Cardiac septum (tissue), 1 donor: ENCODE measurements at places on chromosomes 4 and X.

DNA sequence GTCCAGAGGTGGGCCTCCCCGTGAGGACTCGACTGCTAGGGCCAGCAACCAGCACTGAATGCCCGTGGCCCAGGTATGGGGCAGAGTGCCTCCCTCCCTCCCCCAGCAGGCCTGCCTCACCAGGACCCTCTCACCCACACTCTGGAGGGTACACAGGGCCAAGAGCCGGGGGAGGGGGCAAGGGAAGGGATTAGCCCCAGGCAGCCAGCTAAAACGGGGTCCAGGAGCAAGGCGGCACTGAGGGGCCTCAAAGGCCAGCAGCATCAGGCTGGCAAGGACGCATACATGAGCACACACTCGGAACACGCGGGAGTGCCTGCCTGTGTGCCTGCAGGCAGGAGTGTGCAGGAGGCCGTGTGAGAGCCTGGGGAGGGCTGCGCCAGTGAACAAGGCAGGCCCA lies 18.3 kb upstream of the DUSP9 start:
- no peak for DNase-seq

DNA sequence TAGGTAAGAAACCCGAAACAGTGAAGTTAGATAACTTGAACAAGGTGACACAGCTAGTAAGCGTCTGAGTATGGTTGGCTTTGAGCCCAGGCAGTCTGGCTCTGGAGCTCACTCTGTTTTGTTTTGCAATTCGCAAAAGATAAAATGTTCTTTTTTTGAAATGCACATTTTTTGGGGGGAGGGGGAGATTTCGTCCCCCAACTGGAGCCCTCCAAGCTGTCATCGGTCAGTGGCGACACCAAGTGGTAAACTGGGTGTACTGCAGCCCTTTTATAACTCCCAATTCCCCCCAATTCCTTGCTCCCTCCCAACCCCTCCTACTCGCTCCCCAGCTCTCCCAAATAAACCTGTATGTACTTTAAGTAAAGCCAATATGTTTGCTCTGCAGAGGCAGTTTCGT lies 2.8 kb upstream of the CLCN5 start:
- DNase-seq: no peak

DNA sequence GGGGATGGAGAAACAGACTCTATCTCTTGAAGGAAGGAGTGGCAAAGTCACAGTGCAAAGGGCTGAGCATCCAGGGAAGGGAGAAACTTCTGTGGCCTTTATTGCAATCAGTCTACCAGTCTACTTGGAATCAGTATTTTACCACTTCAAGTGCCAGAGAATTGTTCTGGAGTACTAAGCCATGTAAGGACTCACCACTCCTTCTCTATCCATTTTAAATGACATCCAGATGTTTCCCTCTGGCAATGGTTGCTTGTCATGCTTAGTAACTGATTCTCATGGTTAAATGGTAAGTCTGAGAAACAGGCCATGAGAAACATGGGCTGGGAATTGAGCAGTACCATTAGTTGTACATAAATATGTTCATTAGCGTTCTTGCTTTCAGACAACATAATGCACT lies 21.1 kb upstream of the SMIM10 start:
- DNase-seq: no peak

DNA sequence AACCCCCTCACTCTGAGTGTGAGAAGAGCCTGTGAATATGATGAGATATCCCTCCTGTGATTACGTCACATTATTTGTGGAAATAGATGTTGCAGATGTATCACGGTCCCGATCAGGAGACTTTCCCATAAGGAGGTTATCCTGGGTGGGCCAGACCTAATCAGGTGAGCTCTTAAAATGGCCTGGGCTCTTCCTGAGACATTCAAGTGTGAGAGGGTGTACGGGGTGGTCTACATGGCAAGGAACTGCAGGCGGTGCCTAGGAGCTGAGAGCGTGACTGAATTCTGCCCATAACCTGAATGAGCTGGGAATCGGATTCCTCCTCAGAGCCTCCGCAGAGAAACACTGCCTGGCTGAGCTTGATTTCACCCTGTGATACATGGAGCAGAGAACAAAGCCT lies 12.9 kb upstream of the CENPVL1 start:
- no peak for DNase-seq

GRCh38 chrX:130084631-130085237 lies 25.6 kb downstream of the ELF4 start:
- DNase-seq: no peak

DNA sequence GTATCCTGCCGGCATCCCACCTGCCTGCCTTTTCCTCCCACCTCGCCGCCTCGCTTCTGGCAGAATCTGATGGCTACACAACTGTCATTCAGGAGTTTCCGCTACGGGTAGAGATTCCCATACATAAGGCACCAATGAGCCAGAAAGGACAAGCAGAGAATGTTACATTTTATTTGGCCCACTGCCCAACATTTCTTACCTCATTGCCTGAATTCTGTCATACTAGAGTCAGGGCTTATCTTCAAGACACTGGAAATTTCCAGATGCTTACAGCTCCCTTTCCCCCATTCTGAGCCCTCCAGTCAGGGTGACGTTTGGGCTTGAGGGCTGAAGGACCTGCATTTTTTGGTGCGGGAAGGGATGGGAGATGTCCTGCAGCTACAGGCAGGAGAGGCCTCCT lies 113.0 kb downstream of the NHS start:
- DNase-seq: no peak

GRCh38 chrX:11836284-11836683 lies 78.2 kb downstream of the MSL3 start:
- no peak for DNase-seq

GRCh38 chr4:36477861-36478260 lies 196.4 kb downstream of the DTHD1 start:
- DNase-seq: no peak

GRCh38 chr4:106809076-106809475 lies 227.0 kb downstream of the DKK2 start:
- DNase-seq: no peak

GRCh38 chr4:153651587-153651986 lies 32.5 kb upstream of the TLR2 start:
- peak; percentile 89 for DNase-seq

DNA sequence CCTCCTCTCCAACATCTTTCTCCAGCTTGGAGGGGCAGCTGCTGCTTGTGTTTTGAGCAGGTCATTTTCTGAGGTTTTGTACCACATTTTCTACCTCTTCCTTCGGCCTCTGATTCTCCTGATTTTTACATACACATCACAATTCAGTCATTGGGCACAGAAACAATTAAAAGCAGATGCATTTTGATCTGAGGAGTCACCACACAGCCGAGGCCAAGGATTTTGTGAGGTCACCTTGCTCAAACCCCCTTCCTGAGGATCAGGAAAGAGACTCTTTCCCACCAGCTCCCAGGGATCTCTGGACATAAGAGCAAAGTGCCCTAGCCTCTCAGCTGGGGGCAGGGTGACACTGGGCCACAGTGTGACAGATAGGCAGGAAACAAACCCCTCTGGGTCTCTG lies 5.4 kb upstream of the FATE1 start:
- peak; percentile 56 for DNase-seq

DNA sequence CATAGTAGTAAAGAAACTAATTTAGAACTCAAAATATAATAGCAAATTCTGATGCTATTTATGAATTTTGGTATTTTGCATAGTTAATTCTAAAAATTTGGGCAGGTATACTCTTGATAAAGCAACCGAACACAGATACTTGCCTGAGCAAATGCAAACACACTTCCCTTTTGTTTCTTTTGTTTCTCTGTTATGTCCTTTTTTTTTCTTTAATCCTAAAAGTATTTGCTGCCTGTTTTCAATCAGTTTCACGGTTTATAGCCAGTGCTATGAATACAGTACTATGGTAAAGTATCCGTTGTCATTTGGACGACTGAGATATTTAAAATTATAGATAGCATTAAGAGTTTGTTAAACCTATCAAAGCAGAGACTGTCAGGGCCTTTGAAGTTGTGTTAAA lies 84.3 kb upstream of the HPRT1 start:
- no peak for DNase-seq

- DNase-seq: no peak
Measured at GRCh38 chr4:163612762-163613161, 118.3 kb downstream of the TMA16 start.

- no peak for DNase-seq
Measured at GRCh38 chr4:98352396-98352795, 91.2 kb downstream of the RAP1GDS1 start.

GRCh38 chrX:101617211-101618191 lies at the start of gene ARMCX6:
Gene ARMCX6, minus strand, starts transcription at chrX:101618000. Its CDS starts 1,380 bp downstream, at chrX:101616620.
- peak; percentile 86 for DNase-seq

- no peak for DNase-seq
Measured at GRCh38 chr4:6820695-6821094, 38.2 kb downstream of the KIAA0232 start.

DNA sequence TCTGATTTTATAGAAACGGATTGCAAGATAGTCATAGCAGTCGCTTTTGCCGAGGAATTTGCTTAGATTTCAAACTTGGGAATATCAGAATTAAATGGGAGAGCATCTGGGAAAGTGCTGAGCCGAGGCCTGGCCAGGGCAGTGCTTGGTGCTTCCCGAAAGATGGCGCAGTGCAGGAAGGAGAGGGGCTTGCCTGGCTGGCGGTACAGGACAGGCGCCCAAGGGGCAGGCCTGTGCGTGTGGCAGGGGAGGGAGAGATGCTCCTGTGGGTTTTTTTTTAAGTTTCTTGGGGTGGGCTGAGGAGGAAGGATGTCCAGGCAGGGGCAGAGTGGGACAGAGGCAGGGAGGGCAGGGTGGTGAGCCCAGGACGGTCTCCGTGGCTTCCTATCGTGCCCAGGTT lies 241.1 kb downstream of the AFAP1 start:
- no peak for DNase-seq

DNA sequence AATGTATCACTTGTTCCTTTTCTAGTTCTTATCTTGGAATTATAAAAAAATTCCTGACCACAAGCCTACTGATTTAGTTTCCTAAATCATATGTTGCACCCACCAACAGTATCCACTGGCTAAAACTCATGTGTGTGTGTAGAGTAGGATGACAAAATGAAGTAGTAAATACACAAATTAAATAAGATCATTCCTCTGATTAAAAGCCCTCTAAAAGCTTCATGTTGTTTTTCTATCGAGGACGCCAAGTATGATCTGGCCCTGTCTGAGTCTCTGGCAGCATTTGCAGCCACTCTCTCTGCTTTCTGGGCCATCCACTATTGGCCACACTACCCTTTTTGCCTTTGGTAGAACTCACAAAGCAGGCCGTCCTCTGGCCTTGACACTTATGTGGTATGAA lies 183.4 kb downstream of the PACRGL start:
- no peak for DNase-seq

DNA sequence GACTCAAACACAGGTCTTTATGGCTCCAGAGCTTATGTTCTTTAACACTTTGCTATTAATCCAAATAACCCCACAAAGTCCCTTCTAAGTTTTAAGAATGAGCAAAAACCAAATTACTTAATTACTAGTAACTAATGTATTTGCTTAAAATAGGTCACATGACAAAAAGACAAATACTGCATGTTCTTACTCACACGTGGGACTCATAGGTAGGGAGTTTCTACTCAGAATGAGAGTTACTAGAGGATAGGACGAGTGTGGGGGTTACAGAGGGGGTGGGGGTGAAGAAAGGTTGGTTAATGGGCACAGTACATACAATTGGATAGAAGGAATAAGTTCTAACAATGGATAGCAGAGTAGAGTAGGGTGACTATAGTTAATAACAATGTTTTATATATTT lies 5.8 kb downstream of the RPS6KA3 start:
- no peak for DNase-seq

- no peak for DNase-seq
Measured at GRCh38 chr4:63171341-63171740, 1237.9 kb downstream of the TECRL start.

GRCh38 chr4:85573270-85573669 lies 98.3 kb downstream of the ARHGAP24 start:
- DNase-seq: no peak

GRCh38 chr4:17665852-17666251 lies 51.4 kb downstream of the MED28 start:
- DNase-seq: no peak

DNA sequence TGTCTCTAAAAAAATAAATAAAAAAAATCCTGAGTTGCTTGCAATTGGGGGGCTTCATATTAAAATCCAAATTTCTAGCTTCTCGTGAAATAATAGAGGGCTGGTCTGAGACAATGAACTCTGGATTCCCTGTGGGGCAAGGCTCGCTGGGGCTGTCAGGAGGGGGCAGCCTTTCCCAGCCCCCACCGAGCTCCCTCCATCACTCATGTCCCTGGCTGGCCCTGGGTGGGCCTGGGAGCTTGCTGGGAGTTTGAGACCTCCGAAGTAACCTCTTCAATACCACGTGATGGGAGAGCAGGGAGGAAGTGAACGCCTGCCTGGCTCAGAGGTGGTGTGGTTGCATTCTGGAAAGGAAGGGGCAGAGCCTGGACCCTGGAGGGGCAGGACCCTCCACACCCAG lies 54.0 kb upstream of the AFAP1 start:
- DNase-seq: no peak

GRCh38 chr4:10139518-10139917 lies 22.9 kb upstream of the WDR1 start:
- no peak for DNase-seq

- no peak for DNase-seq
Measured at GRCh38 chr4:37988670-37989069, 28.5 kb downstream of the PTTG2 start.

- DNase-seq: no peak
Measured at GRCh38 chrX:149312988-149313387, 192.1 kb downstream of the IDS start.

GRCh38 chrX:139112432-139112831 lies 400.9 kb upstream of the FGF13 start:
- DNase-seq: no peak

- DNase-seq: peak; percentile 49
Measured at GRCh38 chr4:7172946-7173345, 19.4 kb upstream of the SORCS2 start.

GRCh38 chr4:29756966-29757365 lies 963.2 kb upstream of the PCDH7 start:
- DNase-seq: no peak
